Stimulated activated CD4-positive, alpha-beta T cell treated with anti-CD3 and anti-CD28 coated beads, Interleukin-12 subunit alpha, Interleukin-12 subunit beta, amount 100 ng/mL, for 4 hours (primary cell): ENCODE measurements at places on chromosomes 16 and 17.

- DNase-seq: no peak
Measured at GRCh38 chr17:74641224-74641957, 17.9 kb upstream of the CD300E start.

- DNase-seq: no peak
Measured at GRCh38 chr16:64361753-64362152, 760.1 kb downstream of the CDH11 start.

GRCh38 chr17:7213895-7214299, 5.7 kb downstream of the DLG4 start:
- DNase-seq: no peak

DNA sequence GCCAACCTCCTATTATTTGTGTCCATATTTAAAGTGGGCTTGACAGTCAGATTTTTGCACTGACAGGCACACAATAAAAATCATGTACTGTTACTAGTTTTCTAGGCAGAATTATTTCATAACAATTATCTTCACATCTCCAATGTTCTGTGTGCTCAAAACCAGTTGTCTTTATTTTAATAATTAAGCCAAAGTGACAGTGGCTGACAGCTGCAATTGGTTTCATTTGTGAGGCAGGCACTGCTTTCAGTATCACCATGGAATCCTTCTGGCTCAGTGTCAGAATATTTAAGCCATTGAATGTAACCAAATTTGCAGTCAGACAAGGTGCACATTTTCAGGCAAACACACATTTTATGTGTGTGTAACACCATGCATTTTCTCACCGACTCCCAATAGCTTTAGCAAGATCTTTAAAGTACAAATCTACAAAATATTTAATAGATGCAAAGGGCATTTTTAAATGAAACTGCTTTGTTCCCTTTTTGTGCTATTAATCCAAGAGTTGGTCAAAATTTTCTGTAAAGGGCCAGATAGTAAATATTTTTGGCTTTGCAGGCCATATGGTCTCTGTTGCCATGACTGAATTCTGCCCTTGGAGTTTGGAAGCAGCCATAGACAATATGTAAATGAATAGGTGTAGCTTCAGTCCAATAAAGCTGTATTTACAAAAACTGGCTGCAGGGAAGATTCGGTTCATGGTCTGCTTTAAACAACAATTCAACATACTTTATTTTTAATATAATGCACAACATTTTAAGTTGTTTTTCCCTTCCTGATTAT, 486.0 kb downstream of the KCNJ2 start:
- no peak for DNase-seq
